ENCODE measurements at places on chromosomes 3 and 15.

- DNase-seq: no peak
Observed at GRCh38 chr3:196969134-196969659, 564 bp upstream of the PIGZ start.

GRCh38 chr3:71389911-71390573 is 193.5 kb downstream of the FOXP1 start:
- DNase-seq: no peak

DNA sequence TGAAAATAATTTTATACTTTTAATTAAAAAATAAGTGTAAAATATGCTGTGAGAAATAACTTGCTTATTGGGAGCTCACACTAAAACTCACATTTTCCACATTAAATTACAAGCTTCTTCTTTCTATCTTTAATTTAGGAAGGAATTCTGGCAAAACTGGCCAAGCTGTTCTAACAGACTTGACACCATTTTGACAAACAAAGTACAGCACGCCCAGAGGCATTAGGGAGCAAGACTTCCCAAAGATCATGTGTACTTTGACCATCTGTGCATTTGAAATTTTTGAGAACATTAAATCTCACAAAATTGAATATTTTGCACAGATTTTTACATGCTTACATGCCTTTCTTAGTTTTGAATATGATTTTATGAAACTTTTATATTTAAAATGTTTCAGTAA is 1288.4 kb upstream of the CADM2 start:
- DNase-seq: no peak

DNA sequence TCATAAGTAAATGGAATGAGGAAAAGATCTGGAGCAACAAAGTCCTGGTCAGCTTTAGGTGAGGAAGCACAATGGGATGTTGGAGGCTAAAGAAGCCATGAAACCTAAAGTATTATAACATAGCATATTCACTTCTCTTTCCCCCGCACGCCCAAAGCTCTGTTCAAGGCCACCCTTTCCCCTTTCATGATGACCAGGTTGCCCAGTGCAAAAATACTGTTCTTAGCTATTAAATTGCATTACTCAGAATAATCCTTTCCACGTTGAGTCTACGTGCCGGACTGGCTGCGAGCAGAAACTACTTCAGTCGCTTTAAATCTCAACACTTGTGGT is 589 bp upstream of the MAPKBP1 start:
- DNase-seq: no peak

DNA sequence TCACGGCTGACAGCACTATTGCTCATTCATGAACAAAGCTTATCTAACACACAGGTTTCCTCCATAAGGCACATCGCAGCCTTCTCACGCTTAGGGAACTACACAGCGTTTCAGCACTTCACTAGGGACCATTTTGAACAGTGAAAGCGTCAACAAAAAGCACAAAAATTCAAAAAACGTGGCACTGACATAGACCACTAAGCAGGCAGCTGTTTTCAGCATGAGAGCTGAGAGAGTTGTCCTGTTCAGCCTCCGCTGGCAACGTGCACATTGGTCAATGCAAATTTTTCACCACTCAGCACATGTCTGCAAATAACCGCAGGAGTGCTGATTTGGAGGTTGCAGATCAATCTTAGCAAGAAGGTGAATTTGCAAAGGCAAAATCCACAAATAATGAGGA is 109.2 kb downstream of the LRRK1 start:
- no peak for DNase-seq

- DNase-seq: no peak
Observed at GRCh38 chr15:35991386-35991785, 445.4 kb upstream of the DPH6 start.

GRCh38 chr3:125024817-125025216 is 31.0 kb downstream of the HEG1 start:
- DNase-seq: no peak

- DNase-seq: no peak
Observed at GRCh38 chr3:32498252-32498651, 4.4 kb downstream of the CMTM6 start.

DNA sequence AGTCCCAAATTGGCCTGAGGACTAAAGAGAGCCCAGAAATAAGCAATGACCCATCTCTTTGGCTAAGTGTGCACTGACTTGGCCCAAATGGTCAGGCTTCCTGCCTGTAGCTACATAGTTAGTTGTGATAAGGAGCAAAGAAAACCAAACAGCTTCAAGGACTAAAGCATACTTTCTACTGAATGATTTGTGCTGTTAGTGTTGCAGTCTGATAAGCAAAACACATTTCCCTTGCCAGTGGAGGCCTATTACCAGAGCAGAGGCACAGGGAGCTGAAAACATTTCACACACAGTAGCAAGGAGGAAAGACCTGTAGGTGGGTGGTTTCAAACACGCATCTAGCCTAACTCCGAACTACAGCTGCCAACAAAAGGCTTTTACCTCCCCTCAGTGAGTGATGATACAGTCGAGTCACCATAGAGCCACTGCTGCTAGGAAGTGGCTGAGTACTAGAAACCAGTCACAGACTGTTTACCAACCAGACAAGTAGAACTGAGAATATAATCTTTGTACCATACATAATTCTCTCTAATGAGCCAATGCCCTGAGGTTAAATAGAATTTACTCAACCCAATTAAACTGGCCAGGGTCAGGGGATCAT is 222.3 kb upstream of the THBS1 start:
- no peak for DNase-seq

DNA sequence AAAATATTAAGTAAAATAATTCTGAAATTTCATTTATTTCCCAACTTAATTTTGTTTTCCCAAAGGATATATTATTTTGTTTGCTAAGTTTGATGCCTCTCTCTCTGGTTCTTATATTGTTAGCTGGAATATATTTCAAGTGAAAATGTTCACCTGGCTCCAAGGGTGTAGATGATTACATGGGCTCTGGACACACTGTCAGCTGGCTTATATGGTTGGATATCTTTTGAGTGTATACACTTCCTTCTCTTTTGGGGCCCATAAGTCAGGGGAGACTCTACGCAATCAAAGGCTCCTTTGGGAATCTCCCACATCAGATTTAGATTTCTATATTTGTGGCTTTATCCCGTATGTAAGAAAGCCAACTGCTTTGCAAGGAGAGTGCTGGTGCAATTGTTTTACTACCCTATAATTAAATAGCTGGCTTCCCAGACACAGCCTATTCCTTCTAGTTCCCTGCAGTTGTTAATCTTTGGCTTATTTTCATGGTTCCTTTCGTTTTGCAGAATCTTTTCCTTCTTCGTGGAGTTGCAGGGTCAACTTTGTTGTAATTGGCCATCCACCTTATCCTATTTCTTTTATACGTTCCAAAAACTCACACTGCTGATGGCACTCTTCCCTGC is 225.7 kb downstream of the DPH6 start:
- no peak for DNase-seq

GRCh38 chr3:56115698-56116097 is 352.6 kb downstream of the ERC2 start:
- no peak for DNase-seq

DNA sequence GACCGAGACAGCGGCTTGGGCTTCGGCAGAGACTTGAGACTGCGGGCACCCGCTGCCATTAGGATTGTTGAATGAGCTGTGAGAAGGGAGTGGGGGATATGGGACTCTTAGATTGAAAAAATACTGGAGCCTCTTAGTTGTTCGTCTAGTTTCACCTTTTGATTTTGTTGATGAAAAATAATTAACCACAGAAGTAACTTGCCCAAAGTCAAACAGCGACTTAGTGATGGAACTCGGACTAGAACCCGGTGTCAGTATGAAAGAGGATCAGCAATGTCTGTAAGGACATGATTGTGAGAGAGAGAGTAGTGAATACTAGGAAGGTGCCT is 510 bp upstream of the GOLGB1 start:
- no peak for DNase-seq

DNA sequence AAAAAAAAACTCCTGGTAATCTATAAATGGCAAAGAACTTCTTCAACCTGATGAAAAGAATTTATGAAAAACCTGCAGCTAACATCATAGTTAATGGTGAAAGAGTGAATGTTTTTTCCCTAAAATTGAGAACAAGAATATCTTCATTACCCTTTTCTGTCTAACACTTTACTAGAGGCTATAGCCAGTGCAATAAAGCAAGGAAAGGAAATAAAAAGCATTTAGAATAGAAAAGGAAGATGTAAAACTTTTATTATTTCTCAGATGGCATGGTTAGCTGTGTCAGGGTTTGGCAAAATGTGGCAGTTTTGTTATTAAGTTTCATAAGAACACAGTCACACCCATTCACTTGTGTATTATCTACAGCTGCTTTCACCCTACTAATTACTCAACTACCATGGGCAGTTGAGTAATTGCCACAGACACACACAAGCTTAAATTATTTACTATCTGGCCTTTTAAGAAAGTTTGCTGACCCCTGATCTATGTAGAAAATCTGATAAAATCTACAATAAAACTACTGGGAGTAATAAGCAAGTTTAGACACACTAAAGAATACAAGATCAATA is 465.1 kb downstream of the MAGI1 start:
- DNase-seq: no peak

GRCh38 chr3:10468613-10469354 is 36.6 kb downstream of the ATP2B2 start:
- no peak for DNase-seq

DNA sequence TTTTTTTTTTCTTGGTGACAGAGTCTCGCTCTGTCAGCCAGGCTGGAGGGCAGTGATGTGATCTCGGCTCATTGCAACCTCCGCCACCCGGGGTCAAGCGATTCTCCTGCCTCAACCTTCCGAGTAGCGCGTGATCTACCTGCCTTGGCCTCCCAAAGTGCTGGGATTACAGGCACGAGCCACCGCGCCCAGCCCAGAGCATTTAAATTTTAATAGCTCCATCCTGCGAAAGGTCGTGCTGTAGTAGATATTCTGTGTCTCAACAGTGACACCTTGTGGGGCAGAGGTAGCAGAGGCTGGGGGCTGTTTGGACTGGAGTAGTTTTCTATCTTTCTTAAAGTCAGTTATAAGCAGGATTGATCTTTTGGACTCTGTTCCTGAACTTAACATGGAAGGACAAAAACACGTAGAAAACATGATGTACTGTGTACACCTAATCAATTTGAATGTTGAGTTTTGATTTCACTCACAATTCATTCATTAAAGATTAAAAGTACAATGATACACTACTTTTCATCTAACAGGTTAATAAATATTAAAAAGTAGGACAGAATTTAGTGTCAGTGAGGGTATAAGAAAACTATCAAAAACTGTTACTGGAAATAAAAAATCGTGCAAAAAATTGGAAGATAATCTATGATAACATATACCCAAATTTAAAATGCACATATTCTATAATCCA is 11.0 kb upstream of the PDCD6IP start:
- DNase-seq: no peak

GRCh38 chr15:80576519-80577090 is 118.5 kb upstream of the ABHD17C start:
- DNase-seq: no peak

- no peak for DNase-seq
Observed at GRCh38 chr15:52677593-52678467, 1.4 kb downstream of the ATOSA start.

DNA sequence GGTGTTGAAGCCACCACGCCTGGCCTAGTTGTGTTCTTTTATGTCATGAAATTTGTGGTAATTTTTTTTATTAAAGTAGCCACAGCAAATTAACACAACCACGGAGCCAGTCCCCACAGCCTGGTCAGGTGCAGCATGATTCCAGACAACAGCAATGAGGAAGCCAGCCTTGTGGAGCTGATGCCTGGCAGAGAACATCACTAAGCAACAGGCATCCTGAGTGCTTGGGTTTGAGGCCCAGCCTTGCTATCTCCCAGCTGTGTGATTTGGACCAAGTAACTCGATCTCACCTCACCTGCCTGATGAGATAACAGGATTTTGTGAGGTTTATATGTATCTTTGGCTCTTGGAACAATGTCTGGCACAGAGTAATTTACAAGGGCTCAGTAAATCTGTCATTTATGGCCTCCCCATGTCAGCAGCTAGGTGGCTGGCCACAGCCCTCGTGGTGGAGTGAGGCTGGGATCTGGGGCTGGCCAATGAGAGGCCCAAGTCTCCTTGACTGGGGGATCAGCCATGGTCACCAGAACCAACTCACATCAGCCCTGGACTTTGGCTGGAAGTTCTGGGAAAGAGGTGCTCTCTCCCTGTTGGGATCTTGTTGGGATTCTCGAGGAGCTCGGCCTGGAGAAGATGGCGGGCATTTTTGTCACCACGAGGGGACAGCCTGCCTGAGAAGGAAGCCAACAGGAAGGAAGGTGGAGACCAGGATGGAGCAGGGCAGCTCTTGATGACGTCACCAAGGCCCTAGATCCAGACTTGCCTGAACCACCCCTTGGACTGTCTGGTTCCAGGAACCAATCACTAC is 22.8 kb upstream of the FLNB start:
- no peak for DNase-seq

- DNase-seq: no peak
Observed at GRCh38 chr15:67717776-67718175, 107.5 kb upstream of the SKOR1 start.

GRCh38 chr15:80484333-80484864 is 80.2 kb downstream of the ARNT2 start:
- no peak for DNase-seq

GRCh38 chr3:193148688-193149473 is 92.1 kb upstream of the PLAAT1 start:
- DNase-seq: no peak

GRCh38 chr3:75951941-75952340 is 166.6 kb upstream of the ZNF717 start:
- no peak for DNase-seq

- no peak for DNase-seq
Observed at GRCh38 chr3:174268586-174268985, 590.5 kb upstream of the NAALADL2 start.

DNA sequence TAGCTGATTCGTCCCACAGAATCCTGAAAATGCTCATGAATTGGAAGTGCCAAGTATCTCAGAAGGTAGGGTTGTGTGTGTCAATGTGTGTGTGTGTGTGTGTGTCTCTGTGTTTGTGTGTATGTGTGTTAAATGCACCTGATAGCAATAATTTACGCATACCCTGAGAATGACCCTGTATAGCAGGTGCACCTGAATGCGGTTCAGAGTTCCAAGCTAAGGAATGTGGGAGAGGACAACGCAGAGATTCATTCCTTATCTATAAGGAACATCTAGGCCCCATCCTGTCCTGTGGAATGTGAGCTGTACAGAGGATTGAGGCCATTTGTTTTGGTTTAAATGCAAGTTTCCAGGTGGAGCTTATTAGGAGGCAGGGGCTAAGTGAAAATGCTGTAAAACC is 49.1 kb upstream of the NEDD4 start:
- DNase-seq: no peak

- DNase-seq: no peak
Observed at GRCh38 chr15:70670680-70671079, 92.7 kb downstream of the UACA start.

- no peak for DNase-seq
Observed at GRCh38 chr3:26838026-26838425, 215.5 kb downstream of the LRRC3B start.

DNA sequence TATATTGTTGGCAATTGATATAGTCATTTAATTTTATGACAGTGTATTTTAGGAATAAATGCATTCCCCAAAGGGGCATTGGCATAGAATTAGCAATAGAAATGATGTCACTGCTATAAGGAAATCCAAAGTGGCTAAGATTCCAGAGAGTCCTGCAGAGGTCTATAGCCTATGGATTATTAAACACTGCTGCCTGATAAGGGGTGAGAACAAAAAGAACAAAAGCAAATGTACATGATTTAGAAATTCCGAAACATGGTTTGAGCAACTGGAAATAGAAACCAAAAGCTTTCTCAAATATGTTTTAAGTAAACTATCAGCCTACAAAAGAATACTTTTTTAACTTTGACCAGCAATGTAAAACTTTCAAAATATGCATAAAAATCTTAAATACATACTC is 280.1 kb upstream of the RASGRP1 start:
- DNase-seq: no peak
